Memory B cell (primary cell): ENCODE measurements at places on chromosomes 1 and 21.

- no peak for DNase-seq
Observed at GRCh38 chr1:58620259-58620658, 43.2 kb upstream of the TACSTD2 start.

DNA sequence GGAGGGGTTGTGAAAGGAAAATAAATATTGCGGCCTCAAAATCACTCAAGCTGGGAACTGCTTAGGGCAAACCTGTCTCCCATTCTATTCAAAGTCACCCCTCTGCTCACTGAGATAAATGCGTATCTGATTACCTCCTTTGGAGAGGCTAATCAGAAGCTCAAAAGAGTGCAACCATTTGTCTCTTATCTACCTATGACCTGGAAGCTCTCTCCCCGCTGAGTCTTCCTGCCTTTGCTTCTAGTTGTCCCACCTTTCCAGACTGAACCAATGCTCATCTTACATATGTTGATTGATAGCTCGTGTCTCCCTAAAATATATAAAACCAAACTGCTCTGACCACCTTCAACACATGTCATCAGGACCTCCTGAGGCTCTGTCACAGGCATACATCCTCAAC, 91.6 kb upstream of the CAMK1G start:
- DNase-seq, result no peak

GRCh38 chr1:5781079-5781478, 211.1 kb downstream of the NPHP4 start:
- no peak for DNase-seq

DNA sequence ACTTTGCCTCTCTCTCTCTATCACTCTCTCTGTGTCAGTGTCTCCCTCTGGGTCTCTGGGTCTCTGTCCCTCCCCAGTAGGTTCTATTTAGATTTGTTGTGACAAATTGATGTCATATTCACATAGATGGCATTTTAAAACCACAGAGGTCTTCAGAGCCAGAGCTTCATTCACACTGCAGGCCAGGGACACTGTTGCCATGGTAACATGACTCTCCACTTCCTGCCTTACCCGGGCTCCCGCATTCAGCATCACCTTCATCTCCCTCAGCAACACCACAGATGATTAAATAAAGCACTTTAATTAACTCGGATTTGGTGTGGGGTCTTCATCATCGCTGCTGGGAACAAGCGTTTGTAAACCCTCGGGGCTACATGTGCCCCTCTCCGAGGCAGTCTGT, 132.6 kb downstream of the ETS2 start:
- DNase-seq, result no peak

DNA sequence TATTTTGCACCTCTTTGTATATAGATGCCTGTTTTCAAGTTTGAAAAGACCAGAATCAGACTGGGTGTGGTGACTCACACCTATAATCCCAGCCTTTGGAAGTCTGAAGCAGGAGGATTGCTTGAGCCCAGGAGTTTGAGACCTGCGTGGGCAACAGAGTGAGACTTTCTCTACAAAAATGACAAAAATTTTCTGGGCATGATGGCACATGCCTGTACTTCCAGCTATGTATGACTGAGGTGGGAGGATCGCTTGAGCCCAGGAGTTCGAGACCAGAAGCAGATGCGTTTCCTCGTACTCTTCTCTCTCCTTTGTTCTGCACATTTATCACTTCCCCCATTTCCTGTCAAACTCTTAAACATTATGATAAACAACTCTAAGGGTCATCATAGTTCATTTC, 310.0 kb upstream of the SNX7 start:
- no peak for DNase-seq

DNA sequence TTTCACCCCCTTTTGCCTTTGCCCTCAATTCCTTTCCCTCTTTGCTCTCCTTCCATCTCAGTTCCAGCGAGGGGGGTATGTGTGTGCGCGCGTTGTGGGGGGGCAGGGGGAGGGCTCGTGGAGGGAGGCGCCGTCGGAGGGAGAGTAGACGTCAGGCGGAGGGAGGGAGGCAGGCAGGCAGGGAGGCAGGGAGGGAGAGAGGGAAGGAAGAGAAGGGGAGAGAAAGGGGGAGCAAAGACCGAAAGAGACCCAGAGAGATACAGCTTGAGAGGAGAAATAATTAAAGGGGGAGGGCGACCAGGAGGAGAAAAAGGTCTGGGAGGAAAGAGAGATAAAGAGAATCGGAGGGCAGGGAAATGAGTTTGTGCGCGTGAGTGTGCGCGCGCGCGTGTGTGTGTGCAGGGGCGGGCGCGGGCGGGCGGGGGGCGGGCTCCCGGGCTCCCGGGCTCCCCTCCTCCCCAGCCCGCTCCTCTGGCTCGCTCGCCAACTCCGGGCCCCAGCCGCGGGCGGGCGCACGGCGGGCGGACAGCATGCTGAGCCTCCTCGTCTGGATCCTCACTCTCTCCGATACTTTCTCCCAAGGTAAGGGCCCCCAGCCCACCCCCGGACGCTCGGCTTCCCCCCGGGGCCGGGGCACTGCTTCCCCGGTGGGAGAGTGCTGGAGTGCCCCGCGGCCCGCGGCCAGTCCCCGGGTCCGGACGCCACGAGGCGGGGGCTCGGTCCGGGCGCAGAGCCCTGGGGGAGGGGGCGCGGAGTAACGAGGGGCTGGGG, at the start of gene KIRREL1:
Gene KIRREL1, plus strand, starts transcription at position 499 of the 771 bp plus-strand sequence. Its CDS starts 32 bp downstream, at position 531.
- peak; percentile 36 for DNase-seq

DNA sequence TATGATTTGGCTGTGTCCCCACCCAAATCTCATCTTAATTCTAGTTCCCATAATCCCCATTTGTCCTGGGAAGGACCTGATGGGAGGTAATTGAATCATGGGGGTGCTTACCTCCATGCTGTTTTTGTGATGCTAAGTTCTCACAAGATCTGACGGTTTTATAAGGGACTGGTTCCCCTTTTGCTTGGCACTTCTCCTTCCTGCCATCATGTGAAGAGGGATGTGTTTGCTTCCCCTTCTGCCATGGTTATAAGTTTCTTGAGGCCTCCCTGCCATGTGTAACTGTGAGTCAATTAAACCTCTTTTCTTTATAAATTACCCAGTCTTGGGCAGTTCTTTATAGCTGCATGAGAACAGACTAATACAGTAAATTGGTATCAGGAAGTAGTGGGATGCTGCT, 114.1 kb downstream of the ZNF648 start:
- no peak for DNase-seq
